ENCODE measurements at places on chromosomes 6 and 20. TPM values are rescaled to one million over a fixed set of nuclear protein-coding genes. Genes with fewer than 3 reads are reported as not detected.

GRCh38 chr6:6469074-6469473, 119.4 kb upstream of the LY86 start:
- H3K4me1 ChIP-seq: no peaks in the 10 kb centered on the region
- no peaks in the 10 kb centered on the region for H3K36me3 ChIP-seq
- no peak for DNase-seq
- no peak overlapping the region for H3K4me3 ChIP-seq
- no peak overlapping the region for H3K27ac ChIP-seq

GRCh38 chr6:163356324-163356723, 58.2 kb upstream of the QKI start:
- no peaks in the 10 kb centered on the region for H3K4me1 ChIP-seq
- H3K27ac ChIP-seq: no peak overlapping the region
- no peaks in the 10 kb centered on the region for H3K27me3 ChIP-seq
- H3K4me3 ChIP-seq: no peak overlapping the region
- no peaks in the 10 kb centered on the region for H3K36me3 ChIP-seq
- DNase-seq: no peak

The PACSIN1 gene
- total RNA-seq: 0.37 TPM

The BPIFB4 gene
- not detected for total RNA-seq

DNA sequence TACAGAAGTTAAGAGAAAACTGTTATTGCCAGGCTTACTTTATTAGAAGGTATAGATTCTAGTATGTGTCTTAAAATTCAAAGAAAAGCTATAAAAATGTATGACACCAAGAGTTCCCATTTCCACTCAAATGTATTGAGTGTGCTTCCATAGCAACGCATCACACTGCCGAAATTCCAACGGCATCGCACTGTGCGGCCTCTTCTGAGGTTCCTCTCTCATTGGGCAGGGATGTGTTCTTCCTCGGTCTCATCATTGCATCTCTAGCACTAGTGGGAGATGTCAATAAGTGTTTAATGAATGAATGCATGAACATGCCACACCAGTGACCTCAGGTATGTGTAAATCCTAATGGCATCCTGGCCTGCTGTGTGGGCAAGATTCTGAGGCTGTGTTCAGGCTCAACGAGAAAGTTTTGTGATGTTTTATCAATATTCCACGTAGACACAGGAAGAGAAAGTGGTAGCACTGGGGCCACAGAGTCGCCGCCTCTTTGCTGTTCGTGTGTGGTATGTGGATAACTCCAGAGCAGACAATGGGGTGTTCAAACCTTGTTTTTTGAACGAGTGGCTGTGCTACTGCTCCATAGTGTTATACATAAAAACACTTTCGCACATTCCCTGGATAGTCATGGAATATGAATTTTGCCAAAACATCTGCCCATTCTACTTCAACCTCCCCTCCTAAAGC, 171.6 kb downstream of the ADGB start:
- no peak overlapping the region for H3K27ac ChIP-seq
- no peaks in the 10 kb centered on the region for H3K27me3 ChIP-seq
- no peaks in the 10 kb centered on the region for H3K4me1 ChIP-seq
- DNase-seq: no peak

Measured in hepatocyte (in vitro differentiated cells).